Suprapubic skin (tissue), 4 donors: ENCODE measurements at places on chromosomes 6 and 20.
A peak's percentile ranks its signal among the peaks of the same experiment; 100 is the strongest.

GRCh38 chr6:110185879-110186278 lies 5.7 kb downstream of the CDC40 start:
- DNase-seq: no peak

- DNase-seq: peak; percentile 53
These were observed 164.5 kb downstream of the GRM4 start for GRCh38 chr6:33981421-33981820.

DNA sequence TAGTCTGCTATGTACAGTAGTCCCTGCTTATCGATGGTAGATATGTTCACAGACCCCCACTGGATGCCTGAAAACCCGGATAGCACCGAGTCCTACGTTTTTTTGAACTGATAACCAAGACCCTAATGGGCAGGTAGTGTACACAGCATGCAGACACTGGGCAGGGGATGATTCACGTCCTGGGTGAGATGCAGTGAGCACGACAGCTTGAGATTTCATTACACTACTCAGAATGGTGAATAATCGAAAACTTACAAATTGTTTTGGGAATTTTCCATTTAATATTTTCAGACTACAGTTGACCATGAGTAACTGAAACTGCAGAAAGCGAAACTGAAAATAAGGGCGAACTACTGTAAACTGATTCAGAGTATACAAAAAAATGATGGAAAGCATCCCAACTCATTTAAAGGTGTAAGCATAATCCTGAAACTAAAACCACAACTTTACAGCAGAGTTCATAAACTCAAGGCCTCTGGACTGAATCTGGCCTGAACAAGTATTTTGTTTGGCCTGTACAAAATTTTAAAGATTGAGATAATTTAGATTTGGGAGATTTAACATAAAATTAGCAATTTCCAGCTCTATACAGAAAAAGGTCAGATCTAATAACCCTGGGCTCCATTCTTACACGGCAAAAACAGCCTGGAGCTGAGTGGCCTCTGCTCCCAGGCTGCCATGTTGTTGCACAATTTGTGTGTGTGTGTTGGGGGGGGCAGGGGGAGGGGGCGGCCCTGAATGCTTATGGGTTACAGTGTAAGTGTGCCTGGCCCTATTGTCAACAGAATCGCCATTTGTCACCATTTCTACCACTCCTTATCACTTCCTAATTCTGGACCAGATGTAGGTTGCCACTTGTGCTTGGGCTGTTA lies 34.9 kb downstream of the RNF24 start:
- DNase-seq: no peak

- DNase-seq: no peak
These were observed 2.2 kb downstream of the CENPB start for GRCh38 chr20:3784216-3784853.

- DNase-seq: no peak
These were observed 92.4 kb downstream of the COL12A1 start for GRCh38 chr6:75113446-75113845.

GRCh38 chr6:113633638-113634037 lies 223.5 kb upstream of the MARCKS start:
- no peak for DNase-seq

GRCh38 chr6:10873374-10873773 lies 8.5 kb downstream of the GCM2 start:
- no peak for DNase-seq

DNA sequence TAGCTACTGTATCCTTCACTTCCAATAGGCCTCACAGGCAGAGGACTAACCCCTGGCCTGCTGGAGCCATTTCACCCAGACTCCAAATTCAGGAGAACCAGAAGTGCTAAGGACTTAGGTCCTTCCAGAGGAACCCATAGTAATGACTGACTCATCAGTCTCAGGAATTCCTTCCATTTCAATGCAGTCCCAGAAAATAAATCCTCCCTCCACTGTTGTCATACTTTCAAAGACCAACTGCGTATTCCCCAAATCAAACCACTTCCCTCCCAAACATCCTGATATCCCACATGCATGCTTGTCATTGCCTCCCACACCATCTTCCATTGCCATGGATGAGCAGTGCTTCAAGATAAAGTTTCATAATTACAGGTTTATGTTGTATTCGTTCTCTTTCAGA lies 31.8 kb upstream of the NT5E start:
- DNase-seq: no peak

DNA sequence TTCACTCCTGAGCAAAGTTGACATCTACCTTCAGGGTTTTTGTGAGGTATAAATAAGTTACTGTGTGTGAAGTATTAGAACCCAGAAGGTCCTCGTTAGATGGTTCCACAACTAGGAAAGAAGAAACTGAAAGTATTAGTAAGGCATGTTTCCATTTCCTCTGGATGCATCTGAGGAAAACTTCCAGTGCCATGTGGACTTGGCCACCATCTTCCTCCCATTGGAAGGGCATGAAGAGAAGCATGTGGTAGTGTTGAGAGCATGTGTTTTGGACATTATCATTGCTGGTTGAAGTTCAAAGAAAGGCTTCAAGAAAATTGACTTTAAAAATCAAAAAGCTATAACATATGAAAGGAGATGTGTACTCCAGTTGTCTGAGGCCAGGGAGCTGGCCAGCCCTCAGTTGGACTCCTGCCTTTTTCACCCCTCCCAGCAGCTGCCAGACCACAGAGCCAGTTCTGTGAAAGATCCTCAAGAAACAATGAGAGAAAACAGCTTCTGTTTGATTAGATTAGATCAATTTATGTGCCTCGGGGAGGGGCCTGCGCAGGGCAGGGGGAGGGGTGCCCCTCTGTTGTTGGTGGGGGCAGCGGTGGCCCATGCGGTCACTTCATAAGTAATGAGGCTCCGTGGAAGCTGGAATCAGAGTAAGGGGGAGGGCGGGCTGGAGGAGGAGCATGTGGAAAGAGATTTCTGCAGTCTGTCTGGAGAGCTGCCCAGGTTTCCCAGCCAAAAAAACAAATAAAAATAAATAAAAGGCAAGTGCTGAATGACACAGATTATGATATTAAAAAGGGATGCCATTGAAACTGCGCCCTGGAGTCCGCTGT lies 154.0 kb downstream of the JARID2 start:
- peak; percentile 86 for DNase-seq

- DNase-seq: no peak
These were observed 27.9 kb downstream of the GSS start for GRCh38 chr20:34927736-34928135.
